Stromal cell of bone marrow (primary cell): ENCODE measurements at places on chromosomes 12 and 14.

DNA sequence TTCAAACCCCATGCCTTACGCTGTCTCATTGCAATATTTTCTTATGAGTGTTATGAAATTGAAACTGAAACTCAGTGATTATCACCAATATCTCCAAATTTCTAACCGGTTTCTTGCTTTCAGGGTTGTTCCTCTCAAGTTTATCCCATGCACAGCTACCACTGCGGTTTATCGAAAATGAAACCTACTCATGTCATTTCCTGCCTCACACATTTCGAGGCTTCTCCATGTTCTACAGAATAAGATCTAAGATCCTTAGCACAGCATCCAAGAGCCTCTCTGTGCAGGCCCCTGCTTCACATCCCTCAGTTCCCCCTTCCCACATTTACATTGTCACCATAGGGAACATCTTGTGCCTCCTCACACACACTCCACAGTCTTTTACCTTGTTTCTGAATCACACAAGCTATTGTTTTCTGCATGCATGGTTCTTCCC is 45.5 kb upstream of the FAR2 start:
- no peak for DNase-seq

DNA sequence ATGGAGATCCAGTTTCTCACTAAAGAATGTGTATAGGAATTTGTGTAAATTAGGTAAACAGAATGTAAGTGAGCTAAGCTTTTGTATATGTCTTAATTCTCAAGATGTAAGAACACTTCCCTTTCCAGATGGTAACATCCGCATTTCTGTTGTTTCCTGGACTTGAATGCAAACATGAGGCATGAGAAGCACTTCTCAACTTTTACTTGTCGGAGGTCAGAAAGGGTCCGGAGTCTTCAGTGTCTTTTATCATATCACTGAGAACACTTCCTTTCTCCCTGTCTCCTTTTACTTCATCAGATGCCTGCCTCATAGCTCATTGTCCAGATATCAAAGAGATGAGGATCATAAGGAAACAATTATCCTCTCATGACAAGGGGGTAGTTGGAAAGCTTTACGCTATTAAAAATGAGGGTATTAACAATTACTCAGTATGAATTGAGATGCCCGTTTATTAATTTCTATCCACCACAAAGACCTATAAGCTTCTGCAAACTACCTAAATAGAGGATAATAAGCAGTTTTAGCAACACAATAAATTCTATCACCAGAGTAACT is 214.1 kb upstream of the FLRT2 start:
- DNase-seq = no peak

DNA sequence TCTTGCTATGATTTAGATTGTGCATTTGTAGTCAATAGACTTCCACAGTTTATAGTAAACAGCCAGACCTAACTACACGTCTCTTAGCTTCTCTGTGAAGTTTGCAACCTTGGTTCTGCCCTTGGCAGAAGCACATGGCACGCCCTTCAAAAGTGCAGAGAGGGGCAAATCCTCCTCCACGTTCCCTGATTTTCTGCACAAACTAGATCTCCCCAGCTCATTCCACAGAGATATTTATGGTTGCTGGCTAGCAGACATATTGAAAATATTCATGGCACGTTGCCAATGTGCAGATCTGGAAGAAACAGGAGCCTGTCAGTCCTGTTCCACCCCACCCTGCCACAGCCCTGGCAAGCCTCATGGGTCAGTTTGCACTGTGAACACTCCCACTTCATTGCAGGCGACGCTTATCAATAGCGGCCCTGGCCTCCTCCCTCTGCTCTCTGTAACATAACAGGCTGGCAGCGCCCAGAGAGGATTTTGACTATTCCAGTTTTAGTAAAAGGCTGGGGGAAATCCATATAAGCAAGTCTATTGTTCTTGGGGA is 6.5 kb upstream of the LGALS3 start:
- no peak for DNase-seq

GRCh38 chr12:29559198-29559597 is 61.7 kb upstream of the OVCH1 start:
- DNase-seq = no peak

GRCh38 chr12:108722463-108722862 is 8.9 kb downstream of the CORO1C start:
- no peak for DNase-seq

DNA sequence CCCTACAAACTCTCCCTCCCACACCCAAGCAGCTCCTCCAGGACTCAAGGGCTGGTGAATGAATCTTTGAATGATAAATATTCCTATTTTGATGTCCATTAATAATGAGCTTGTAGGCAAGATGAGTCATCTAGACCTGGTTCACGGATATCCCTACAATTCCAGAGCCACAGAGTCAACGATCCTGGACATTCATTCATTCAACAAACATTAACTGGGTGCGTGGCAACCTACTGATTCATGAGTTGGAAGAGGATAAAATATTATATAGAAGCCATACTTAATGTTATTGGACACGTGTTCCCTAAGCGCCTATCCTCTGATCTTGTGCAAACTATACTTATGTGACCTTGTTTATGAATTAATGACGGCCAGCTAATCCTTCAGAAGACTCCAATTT is 420 bp upstream of the OTUB2 start:
- no peak for DNase-seq

- DNase-seq = no peak
Observed at GRCh38 chr14:23346693-23347405, 5.8 kb downstream of the SLC22A17 start.

- no peak for DNase-seq
Observed at GRCh38 chr14:54633076-54633475, 66.1 kb downstream of the SAMD4A start.
